ENCODE measurements at places on chromosomes 16 and 17. TPM values are rescaled to one million over a fixed set of nuclear protein-coding genes. Genes with fewer than 3 reads are reported as not detected.

DPEP3 gene
- polyA plus RNA-seq, result 1.5 TPM

ZNF232 gene
- 10.0 TPM for polyA plus RNA-seq

GRCh38 chr17:65071861-65072260 lies 15.3 kb upstream of the GNA13 start:
- DNase-seq, result no peak

DNA sequence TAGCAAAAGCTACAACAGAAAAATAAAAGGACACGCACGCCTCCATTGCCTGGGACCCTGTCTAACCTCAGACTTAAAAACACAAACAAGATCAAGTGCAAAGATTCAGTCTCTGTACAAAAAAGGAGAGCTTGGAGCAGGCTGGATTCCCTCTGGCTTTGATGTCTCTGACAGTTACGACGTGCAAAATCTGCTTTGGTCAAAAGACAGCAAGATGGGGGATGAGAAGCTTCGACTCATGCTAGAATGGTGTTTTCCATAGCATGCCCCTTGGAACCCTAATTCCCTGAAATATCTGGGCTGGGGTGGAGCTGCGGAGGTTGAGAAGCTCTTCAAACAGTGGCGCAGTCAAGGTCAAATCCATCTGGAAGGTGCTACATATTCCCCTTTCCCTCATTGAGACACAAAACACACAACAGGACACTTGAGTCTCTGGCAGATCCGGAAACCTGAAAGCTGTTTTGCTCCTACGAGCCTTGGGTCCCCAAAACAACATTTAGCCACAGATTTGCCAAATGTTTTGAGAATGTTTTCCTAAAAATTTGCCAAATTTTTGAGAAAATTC lies 9.1 kb downstream of the MYH11 start:
- no peak for DNase-seq

- no peak for DNase-seq
Observed at GRCh38 chr17:67137860-67138259, 93.5 kb downstream of the CACNG1 start.
